Activated naive CD8-positive, alpha-beta T cell treated with anti-CD3 and anti-CD28 coated beads for 36 hours (primary cell): ENCODE measurements at places on chromosomes 7 and 10.

DNA sequence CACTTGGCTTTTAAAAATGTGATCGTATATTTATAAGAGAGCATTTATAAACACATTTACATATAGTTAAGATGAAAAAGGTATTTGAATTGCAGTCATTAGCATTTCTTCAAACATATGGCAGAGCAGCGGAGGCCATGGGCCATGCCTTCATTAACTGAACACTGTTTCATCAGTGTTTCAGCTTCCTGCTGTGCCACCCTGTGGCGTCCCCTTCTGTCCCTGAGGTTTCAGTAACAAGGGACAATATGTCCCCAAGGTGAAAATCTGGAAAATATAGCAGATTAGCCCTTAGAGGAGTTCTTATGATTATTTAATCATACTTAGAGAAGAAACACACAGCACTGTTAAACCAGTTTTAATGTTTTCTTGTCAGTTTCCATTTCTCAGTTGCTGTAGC is 577.8 kb downstream of the ETV1 start:
- DNase-seq = no peak

- no peak for DNase-seq
Observed at GRCh38 chr7:30896036-30896435, 15.6 kb upstream of the AQP1 start.

DNA sequence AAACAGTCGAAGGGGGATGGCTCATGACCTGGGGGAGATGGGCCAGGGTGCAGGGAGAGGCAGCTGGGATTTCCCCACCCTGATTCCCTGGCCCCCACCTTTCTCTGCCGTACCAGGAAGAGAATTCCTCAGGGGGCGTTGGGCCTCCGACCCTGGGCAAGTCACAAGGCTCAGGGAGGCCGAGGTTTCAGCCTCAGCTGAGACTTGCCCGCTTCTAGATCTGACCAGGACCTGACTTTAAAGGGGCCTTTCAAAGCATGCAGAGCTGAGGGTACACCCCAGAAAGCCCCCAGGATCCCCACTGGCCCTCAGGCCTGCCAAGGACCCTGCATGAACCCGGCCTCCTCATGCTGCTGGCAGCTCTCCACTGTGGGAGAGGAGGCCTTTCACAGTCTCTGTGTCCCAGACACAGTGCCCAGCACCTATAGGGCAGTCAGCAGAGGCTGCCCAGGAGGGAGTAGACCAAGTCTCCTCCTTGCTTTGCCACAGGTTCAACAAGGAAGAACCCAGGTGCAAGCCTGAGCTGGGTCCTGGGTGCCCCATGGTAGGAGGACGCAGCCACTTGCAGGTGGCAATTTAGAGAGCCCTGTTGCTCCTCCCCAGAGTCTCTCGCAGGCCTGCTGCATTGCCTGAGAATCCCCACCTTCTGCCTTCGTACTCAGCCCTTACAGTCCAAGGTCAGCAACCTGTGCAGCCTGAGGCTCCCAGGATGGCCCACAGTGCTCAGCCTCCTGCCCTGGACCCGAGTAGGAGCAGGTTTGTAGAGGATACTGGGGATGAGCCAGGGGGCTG is 89.3 kb downstream of the CHST15 start:
- DNase-seq = no peak

- DNase-seq = no peak
Observed at GRCh38 chr10:70162151-70162891, 8.0 kb downstream of the SAR1A start.

DNA sequence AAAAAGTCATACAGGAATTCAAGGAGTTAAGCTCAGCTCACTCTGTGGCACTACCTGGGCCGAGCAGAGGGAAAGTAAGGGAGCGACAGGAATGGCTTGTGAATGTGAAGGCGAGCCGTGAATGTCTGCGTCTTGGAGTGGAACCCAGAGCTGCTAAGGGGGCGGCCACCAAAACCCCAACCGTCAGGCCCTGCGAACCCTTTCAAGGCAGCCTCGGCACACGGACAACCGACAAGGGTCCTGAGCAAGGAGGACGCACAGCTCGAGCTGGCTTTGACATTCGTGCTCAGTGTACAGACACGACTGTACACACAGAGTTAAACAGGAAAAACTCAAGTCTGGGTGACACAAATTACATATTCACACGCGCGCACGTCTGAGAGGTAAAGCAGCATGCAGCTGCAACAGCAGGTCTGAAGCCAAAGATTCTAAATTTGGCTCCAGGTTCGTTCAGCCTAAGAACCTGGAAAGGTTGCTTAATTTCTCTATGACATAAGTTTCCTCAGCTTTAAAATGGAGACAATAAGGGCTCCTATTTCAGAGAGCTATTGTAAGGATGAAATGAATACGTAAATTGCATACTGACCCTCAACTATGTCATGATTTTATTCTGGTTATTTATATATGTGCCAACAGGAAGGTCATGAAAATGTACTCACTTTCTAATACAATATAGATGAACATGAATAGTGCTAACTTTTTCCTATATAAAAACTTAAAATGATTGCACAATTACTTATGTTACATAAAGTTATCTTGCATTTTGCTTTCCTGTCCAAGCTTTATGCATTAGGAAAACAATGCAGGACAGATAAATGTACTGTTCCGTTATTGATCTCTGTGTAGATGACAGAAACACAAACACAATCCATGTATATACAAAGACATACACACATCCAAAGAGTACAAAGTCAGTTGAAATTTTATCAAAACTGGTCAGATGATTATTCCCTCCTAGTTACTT is 192.9 kb downstream of the ZMYND11 start:
- DNase-seq = no peak
